IPS-NIHi11 (cell line): ENCODE measurements at places on chromosomes 2 and 18.

- no peak for DNase-seq
Measured at GRCh38 chr2:5846881-5847280, 154.7 kb downstream of the SOX11 start.

DNA sequence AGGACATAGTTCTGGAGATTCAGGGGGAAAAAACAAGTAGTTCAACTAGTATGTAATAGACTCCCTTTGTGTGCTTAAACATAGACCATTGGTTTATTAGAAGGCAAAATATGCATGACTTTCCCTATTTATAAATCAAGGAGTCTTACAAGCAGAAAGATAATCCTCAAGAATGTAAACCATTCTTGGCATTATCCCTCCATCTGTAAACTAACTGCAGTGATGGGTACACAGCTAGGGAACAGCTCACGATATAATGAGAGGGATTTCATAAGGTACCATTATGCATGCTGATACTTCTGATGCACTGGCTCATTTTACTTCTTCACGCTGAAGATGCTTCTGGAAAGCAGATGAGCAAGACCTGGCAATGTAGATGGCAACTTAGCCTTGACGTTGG, 878 bp downstream of the FBXO15 start:
- DNase-seq: no peak

- no peak for DNase-seq
Measured at GRCh38 chr2:173323371-173323770, 31.3 kb upstream of the CDCA7 start.

DNA sequence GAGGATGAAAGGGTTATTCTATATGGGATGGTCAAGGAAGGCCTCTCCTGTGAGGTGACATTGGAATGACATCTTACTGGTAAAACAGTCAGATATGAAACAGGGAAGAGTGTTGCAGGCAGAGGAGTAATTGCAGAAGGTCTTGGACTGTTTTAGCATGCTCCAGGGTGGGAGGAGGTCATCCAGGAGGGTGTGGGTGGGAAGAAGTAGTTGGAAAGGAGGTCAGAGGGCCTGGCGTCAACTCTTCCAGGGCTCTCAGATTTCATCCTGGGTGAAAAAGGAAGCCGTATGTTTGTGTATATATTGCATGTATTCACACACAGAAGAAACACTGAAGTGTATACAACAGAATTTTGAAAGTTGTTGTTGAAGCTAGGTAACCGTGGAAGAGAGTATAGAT, 48.2 kb downstream of the ATP9B start:
- no peak for DNase-seq

DNA sequence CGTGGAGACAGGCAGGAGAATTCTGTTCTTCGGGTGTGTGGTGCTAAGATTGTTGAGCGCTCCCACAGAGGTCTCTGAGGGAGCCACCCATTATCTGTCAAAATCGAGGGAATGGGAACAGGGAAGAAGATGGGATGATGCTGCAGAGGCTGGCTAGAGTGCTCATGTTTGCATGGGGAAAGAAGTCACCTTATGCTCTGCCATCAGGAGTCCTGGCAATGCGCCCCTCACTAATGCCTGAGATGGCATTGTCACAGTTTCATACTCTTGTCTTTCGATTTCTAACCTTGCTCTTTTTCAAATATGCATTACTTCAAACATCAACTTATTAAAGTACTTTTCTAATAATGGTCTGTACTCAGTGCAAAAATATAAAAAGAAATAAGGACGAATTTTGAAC, 463.3 kb upstream of the CELF4 start:
- DNase-seq: no peak

DNA sequence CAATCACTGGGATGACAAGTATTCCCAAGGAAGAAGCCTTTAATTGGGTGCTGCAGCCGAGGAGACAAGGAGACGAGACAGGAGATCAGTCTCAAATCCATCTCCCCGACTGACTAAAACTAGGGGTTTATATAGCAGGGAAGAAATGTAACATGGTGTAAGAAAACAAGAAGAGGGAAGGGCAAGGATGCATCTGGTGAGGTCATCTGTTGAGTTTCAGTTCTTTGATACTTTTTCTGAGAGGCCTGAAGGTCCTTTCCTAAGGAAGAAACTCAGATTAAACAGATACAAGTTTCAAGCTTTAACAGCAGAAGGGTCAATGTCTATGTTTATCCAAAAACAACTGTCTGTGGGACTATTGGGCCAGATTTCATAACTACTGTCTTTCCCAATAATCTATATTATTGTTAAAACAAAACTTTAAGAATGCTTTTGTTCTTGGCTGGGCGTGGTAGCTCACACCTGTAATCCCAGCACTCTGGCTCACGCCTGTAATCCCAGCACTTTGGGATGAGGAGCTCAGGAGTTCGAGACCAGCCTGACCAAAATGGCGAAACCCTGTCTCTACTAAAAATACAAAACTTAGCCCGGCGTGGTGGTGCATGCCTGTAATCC, 2.5 kb upstream of the PDCL3 start:
- DNase-seq: no peak

DNA sequence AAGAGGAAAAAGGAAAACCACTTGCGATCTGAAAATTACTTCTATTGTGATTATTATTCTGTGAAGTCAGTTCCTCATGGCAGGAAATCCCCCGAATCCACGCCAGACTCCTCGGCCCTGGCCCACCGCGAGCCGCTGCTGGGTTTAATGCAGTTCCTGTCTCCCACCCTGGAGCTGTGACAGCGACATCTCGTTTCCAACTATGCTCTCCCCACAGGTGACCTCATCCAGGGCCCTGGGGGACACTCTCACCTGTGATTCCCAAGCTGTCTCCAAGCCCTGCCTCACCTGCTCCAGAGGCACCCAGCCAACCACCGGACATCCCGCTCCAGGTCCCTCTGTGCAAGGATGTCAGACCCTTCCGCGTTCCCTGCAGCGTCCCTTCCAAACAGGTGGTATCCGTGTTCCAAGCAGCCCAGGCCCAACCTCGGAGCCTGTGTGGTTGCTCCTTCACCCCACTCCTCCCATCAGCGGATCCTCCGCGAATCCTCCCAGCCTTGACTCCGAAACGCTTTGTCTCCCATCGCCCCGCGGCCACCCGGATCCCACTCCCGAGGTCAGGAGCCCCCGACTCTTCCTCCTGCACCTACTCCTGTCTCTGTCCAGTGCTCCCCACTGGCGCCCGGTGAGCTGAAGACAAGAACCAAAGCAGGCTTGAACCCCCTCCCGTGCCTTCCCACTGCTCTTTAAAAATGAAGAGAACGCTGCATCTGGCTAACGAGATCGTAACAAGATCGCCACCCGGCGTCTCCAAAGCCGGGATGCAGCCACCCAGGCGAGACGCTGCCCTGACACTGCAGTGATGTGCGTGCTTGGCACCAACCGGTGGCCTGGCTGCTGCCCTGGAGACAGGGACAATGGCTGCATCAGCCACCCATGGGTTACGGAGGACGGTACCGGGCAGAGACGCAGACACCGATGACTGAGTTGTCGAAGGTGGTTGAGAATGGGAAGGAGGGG, 96.5 kb downstream of the NDUFA10 start:
- peak; percentile 50 for DNase-seq

GRCh38 chr2:136770384-136770783, 5.0 kb downstream of the THSD7B start:
- peak; percentile 11 for DNase-seq

GRCh38 chr2:144943293-144943941, 423.5 kb upstream of the ZEB2 start:
- no peak for DNase-seq
